ENCODE measurements at places on chromosomes 4 and X. TPM values are rescaled to one million over a fixed set of nuclear protein-coding genes. Genes with fewer than 3 reads are reported as not detected.

SLC38A5 gene
- 222 TPM for polyA plus RNA-seq

MAOA gene
- polyA plus RNA-seq: 121 TPM

SLC10A4 gene
- not detected for polyA plus RNA-seq

NUDT10 gene
- polyA plus RNA-seq: 0.46 TPM

DCAF8L2 gene
- polyA plus RNA-seq: not detected

PPP1R3F gene
- polyA plus RNA-seq: 2.8 TPM

TMEM150C gene
- 2.7 TPM for polyA plus RNA-seq

PPBP gene
- 4.4 TPM for polyA plus RNA-seq

SPANXN5 gene
- not detected for polyA plus RNA-seq

TSPYL2 gene
- 32.1 TPM for polyA plus RNA-seq

AWAT2 gene
- not detected for polyA plus RNA-seq

TRO gene
- 2.3 TPM for polyA plus RNA-seq

DOK7 gene
- polyA plus RNA-seq: 0.11 TPM

RNF175 gene
- polyA plus RNA-seq: 1.7 TPM

SPANXD gene
- polyA plus RNA-seq: not detected

SH3TC1 gene
- 14.2 TPM for polyA plus RNA-seq

AFF2 gene
- polyA plus RNA-seq: 0.13 TPM

PHOX2B gene
- not detected for polyA plus RNA-seq

PCDH10 gene
- polyA plus RNA-seq: 0.13 TPM

TENM3 gene
- polyA plus RNA-seq: 2.3 TPM

SCRG1 gene
- polyA plus RNA-seq: 0.36 TPM

DMRTC1B gene
- polyA plus RNA-seq: 0.94 TPM

GSPT2 gene
- polyA plus RNA-seq: 3.2 TPM

NXF2 gene
- polyA plus RNA-seq: not detected

SERTM2 gene
- polyA plus RNA-seq: not detected

VCX3A gene
- not detected for polyA plus RNA-seq

TEX13B gene
- not detected for polyA plus RNA-seq

ZFX gene
- 14.0 TPM for polyA plus RNA-seq

LRCH2 gene
- polyA plus RNA-seq: 2.7 TPM

ARHGAP36 gene
- polyA plus RNA-seq: not detected

PRKG2 gene
- 0.56 TPM for polyA plus RNA-seq

GRPR gene
- polyA plus RNA-seq: 1.5 TPM

GDPD2 gene
- polyA plus RNA-seq: not detected

ZAR1 gene
- not detected for polyA plus RNA-seq

MSX1 gene
- polyA plus RNA-seq: 14.7 TPM

SULT1E1 gene
- 0.10 TPM for polyA plus RNA-seq

PAGE1 gene
- not detected for polyA plus RNA-seq

HTN3 gene
- polyA plus RNA-seq: not detected

RNF212 gene
- 4.3 TPM for polyA plus RNA-seq

PAGE2 gene
- polyA plus RNA-seq: not detected

TLL1 gene
- polyA plus RNA-seq: 0.61 TPM

RTL9 gene
- 0.04 TPM for polyA plus RNA-seq

NDUFA1 gene
- 157 TPM for polyA plus RNA-seq

DCHS2 gene
- polyA plus RNA-seq: 0.12 TPM

CLDN34 gene
- polyA plus RNA-seq: not detected

HSFX2 gene
- polyA plus RNA-seq: 0.37 TPM

All from adipose tissue (tissue), 3 donors.